ENCODE measurements at places on chromosomes 6 and 20. TPM values are rescaled to one million over a fixed set of nuclear protein-coding genes. Genes with fewer than 3 reads are reported as not detected.

DNA sequence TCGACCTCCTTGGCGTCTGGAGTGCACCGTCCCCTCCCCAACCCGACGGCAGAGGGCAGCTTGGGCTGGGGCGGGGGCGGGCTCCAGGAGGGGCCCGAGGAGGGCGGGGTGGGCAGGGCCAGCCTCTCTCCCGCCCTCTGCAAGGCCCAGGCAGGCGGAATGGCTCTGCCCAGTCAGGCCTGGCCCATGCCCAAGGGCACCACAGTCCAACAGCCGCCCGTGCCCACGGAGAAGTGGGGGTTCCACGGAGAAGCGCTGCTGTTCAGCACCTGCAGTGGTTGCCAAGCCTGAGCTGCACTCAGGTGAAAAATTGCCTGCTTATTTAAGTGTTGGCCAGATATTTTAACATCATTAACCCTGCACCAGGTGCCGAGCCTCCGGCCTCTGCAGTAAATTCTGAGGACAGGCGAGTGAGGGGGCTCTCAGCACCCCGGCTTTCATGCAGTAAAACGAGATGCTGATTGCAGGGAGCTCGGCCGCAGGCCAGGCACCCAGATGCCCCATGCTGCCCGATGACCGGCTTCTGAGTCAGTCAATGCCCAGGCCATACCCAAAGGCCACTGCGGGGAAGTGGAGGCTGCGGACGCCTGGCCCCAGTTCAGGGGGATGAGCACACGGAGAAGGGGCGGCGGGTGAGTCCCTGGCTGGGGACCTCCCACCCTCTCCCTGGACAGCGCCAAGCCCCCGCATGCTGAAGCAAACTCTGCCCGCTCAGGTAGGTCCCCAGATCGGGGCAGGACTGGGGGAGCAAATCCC is at the start of gene SRMS:
Gene SRMS (minus strand): TSS at position 25 of the 756 bp plus-strand sequence. CDS start 286 bp downstream, outside the sequence.
- peaks cover 21% of the 10 kb centered on the region for H3K4me1 ChIP-seq
- H3K27ac ChIP-seq: no peak within 1 kb of the TSS
- DNase-seq: no peak
- H3K27me3 ChIP-seq: peaks cover 2% of the 10 kb centered on the region
- no peaks in the 10 kb centered on the region for H3K36me3 ChIP-seq

GRCh38 chr6:44593539-44593944 is 206.0 kb downstream of the CDC5L start:
- H3K36me3 ChIP-seq: no peaks in the 10 kb centered on the region
- DNase-seq: peak; percentile 67
- H3K4me1 ChIP-seq: no peaks in the 10 kb centered on the region
- no peaks in the 10 kb centered on the region for H3K27me3 ChIP-seq

GRCh38 chr6:2844008-2844407 is 2.3 kb upstream of the SERPINB1 start:
- H3K27me3 ChIP-seq: no peaks in the 10 kb centered on the region
- peaks cover 13% of the 10 kb centered on the region for H3K4me1 ChIP-seq
- DNase-seq: no peak

DNA sequence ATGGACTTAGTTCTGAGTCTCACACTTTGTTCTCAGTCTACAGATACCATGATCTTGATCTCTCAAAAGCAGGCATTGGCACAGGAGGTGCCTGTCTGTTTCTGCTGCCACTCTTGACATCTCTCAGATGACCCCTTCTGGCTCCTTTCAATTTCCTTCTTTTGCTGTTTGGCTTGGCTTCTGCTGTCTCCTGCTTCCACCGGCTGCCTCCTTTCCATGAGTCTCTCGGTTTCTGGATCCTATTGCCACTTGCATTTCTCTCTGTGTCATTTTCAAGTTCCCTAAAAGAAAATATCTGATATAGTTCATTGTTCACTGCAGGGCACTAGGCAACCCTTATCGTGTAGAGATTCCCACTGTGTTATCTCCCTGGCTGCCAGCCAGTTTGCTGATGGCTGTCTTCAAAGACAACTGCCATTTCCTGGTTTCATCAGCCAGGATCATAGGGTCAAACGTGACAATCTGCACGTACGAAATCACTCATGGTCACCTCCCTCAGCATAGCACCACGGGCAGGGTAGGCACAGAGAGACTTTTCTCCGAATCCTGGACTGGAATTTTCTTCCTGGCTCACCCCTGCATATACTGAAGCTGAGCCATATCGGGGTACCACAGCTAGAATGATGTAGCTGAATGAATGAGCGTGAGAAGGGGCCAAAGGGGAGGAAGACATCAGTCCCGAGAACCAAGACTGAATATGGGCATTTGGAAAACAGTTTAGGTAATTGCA is 144.6 kb upstream of the TMEM170B start:
- no peak overlapping the region for H3K4me3 ChIP-seq
- DNase-seq: no peak
- no peak overlapping the region for H3K27ac ChIP-seq
- H3K4me1 ChIP-seq: no peaks in the 10 kb centered on the region
- no peaks in the 10 kb centered on the region for H3K36me3 ChIP-seq
- H3K27me3 ChIP-seq: no peaks in the 10 kb centered on the region

- no peaks in the 10 kb centered on the region for H3K27me3 ChIP-seq
- no peaks in the 10 kb centered on the region for H3K36me3 ChIP-seq
- DNase-seq: no peak
- no peak overlapping the region for H3K4me3 ChIP-seq
- H3K4me1 ChIP-seq: no peaks in the 10 kb centered on the region
These were observed 785.6 kb downstream of the QKI start for GRCh38 chr6:164200071-164200470.

ZNF831 gene
- total RNA-seq: 2.1 TPM

DNA sequence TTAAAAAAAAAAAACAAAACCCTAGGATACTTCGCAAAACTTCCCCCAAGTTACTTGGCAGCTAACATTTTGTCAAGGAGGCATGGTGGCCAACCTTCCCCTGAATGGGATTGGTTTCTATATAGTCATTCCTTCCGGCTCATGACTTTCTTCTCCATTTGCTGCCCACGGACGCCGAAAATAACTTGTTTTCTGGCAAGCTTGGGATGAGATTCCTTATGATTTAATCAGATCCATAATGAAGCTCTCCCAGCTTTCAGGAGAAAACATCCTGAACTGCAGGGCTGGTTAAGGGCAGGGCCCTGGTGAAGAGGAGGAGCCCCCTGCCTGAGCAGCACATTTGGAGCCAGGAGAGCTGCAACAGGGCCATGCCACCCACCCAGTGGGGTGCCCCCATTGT is 49.9 kb downstream of the PPP1R16B start:
- no peak overlapping the region for H3K4me3 ChIP-seq
- no peak overlapping the region for H3K27ac ChIP-seq
- DNase-seq: no peak

- no peak for DNase-seq
- H3K4me1 ChIP-seq: no peaks in the 10 kb centered on the region
- H3K27ac ChIP-seq: no peak overlapping the region
- no peaks in the 10 kb centered on the region for H3K27me3 ChIP-seq
These were observed 89.9 kb downstream of the PSMB1 start for GRCh38 chr6:170463101-170463721.

PNLDC1 gene
- 0.28 TPM for total RNA-seq

DNA sequence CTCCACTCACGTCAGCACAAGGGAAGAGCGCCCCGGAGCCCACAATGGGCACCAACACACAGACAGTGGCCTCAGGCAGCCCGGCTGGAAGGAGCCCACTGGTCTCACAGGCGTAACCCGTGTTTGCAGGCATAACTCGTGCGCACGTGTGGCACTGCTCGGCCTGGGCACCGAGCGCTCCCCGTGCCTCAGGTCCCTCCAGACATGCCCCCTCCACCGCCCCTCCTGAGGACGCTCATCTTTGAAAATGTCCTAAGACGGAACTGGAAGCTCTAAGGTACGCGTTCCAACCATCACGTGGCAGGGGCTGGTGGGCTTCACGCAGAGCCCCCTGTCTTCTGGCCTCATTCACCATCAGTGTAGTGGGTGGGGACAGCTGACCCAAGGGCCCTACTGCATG is 44.6 kb downstream of the SSR1 start:
- no peak overlapping the region for H3K27ac ChIP-seq
- no peaks in the 10 kb centered on the region for H3K4me1 ChIP-seq
- DNase-seq: no peak
- no peaks in the 10 kb centered on the region for H3K27me3 ChIP-seq
- H3K36me3 ChIP-seq: no peaks in the 10 kb centered on the region

DNA sequence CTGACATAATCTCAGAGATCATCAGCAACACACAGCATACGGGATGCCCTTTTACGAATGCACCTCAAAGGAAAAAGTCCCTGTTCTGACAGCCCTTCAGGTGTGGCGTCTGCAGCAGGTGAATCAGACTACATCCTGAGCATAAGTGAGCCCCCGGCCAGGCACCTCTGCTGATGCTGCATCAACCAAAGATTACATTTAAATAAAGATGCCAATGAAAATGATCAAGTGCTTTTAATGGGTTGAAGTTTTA is 58.7 kb downstream of the INSM1 start:
- H3K4me3 ChIP-seq: no peak overlapping the region
- no peaks in the 10 kb centered on the region for H3K27me3 ChIP-seq
- no peaks in the 10 kb centered on the region for H3K36me3 ChIP-seq

ZNF165 gene
- total RNA-seq: 0.99 TPM

GRCh38 chr20:3084283-3084985 is at the start of gene AVP:
Gene AVP (minus strand): TSS chr20:3084724. CDS start chr20:3084674, 50 bp downstream.
- no peak within 1 kb of the TSS for H3K27ac ChIP-seq
- H3K4me1 ChIP-seq: no peaks in the 10 kb centered on the region
- H3K27me3 ChIP-seq: peaks cover 59% of the 10 kb centered on the region

DNA sequence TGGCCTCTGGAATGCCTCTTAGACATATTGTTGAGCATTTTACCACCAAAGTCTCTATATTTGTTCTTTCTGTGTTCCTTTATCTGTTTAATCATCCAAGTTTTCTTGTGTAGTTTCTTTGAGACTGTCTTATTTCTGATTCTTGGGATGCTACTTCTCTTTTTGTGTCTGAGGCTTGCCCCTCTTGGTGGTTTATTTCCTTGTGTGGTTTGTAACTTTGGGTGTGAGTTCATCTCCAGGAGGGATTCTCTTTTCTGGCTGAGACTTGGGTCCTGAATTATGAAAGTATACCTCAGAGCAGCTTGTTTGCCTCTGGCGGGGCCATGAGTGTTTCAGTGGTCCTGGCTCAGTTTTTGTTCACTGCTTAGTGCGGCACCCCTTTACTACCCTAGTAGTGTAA is 33.9 kb downstream of the PPARD start:
- no peaks in the 10 kb centered on the region for H3K4me1 ChIP-seq
- H3K4me3 ChIP-seq: no peak overlapping the region
- no peaks in the 10 kb centered on the region for H3K36me3 ChIP-seq
- H3K27me3 ChIP-seq: no peaks in the 10 kb centered on the region
- DNase-seq: no peak

GRCh38 chr20:39253051-39253755 is 291.1 kb downstream of the DHX35 start:
- H3K36me3 ChIP-seq: no peaks in the 10 kb centered on the region
- H3K27me3 ChIP-seq: no peaks in the 10 kb centered on the region
- DNase-seq: no peak

GRCh38 chr6:148952147-148953035 is 205.6 kb downstream of the UST start:
- no peaks in the 10 kb centered on the region for H3K36me3 ChIP-seq
- H3K4me1 ChIP-seq: no peaks in the 10 kb centered on the region
- no peaks in the 10 kb centered on the region for H3K27me3 ChIP-seq
- H3K27ac ChIP-seq: no peak overlapping the region
- H3K4me3 ChIP-seq: no peak overlapping the region

MUC22 gene
- 0.05 TPM for total RNA-seq

DNA sequence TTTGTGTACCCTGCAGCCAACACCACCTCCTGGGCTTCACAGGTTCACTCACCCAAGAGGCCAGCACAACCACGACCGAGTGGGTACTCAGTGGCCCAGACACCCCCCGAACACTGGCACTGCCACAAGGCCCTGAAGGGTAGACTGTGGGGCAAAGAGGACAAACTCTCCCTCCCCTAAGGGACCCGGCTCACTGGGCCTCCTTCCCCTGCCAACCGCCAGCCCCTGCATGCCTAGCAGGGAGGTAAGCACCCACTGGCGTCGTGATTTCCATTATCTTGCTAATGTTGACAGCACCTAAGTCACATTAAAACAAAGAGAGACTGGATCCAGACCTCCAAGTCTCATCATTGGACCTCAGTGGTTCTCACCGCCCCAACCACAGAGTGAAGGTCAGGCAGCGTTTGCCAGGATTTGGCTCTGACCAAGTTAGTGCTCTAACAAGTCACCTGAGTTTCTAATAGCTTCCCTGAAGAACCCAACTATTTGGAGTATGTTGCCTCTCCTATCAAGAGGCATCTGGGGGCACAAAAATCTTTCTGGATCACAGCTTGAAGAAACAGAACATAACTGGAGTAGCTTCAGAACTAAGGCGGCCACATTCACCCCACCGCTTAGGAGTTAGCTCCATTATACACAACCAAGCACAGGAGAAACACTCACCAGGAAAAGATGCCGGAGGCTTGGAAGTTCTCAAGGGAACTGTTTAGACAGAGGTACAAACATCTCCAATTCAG is 14.0 kb upstream of the APMAP start:
- no peak for DNase-seq
- H3K36me3 ChIP-seq: peaks cover 38% of the 10 kb centered on the region
- no peaks in the 10 kb centered on the region for H3K27me3 ChIP-seq
- H3K27ac ChIP-seq: no peak overlapping the region

LY6G6F gene
- total RNA-seq: 0.05 TPM

CTSA gene
- 19.9 TPM for total RNA-seq

GRCh38 chr20:12179692-12180091 is 262.0 kb downstream of the BTBD3 start:
- H3K27me3 ChIP-seq: no peaks in the 10 kb centered on the region
- H3K36me3 ChIP-seq: no peaks in the 10 kb centered on the region
- DNase-seq: no peak
- H3K4me3 ChIP-seq: no peak overlapping the region
- H3K4me1 ChIP-seq: no peaks in the 10 kb centered on the region

- no peak overlapping the region for H3K4me3 ChIP-seq
- H3K4me1 ChIP-seq: no peaks in the 10 kb centered on the region
- no peaks in the 10 kb centered on the region for H3K36me3 ChIP-seq
These were observed 492.0 kb upstream of the NRSN1 start for GRCh38 chr6:23633996-23634395.

- no peaks in the 10 kb centered on the region for H3K27me3 ChIP-seq
- H3K27ac ChIP-seq: no peak overlapping the region
- DNase-seq: no peak
- H3K4me3 ChIP-seq: no peak overlapping the region
- H3K4me1 ChIP-seq: peaks cover 31% of the 10 kb centered on the region
These were observed 25.6 kb downstream of the MANBAL start for GRCh38 chr20:37315021-37315451.

RIPPLY2 gene
- 0.28 TPM for total RNA-seq

GRCh38 chr6:104186831-104187230 is 672.9 kb downstream of the HACE1 start:
- DNase-seq: no peak
- no peaks in the 10 kb centered on the region for H3K4me1 ChIP-seq
- H3K27me3 ChIP-seq: no peaks in the 10 kb centered on the region
- no peak overlapping the region for H3K4me3 ChIP-seq
- H3K36me3 ChIP-seq: no peaks in the 10 kb centered on the region

WFDC2 gene
- 5.6 TPM for total RNA-seq

DNA sequence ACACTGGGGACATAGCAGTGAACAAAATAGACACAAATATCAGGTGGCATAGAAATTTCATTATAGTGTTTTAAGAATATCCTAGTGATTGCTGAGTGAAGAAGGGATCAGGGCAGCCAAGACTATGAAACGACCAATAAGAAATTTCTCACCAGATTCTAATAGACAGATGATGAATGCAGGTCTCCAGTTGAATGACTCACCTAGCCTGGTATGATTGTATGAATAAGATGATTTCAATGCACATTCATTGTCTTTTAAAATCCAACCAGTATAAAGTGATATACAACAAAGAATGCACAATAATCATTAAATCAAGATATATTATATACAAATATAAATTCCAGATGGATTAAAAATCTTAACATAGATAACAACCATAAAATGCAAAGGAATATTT is 124.5 kb upstream of the TENT5A start:
- H3K36me3 ChIP-seq: no peaks in the 10 kb centered on the region
- H3K27ac ChIP-seq: no peak overlapping the region
- no peaks in the 10 kb centered on the region for H3K4me1 ChIP-seq
- no peak overlapping the region for H3K4me3 ChIP-seq
- no peak for DNase-seq

Measured in thymus (tissue), 14 donors.